ENCODE measurements at places on chromosomes 6 and 20. TPM values are rescaled to one million over a fixed set of nuclear protein-coding genes. Genes with fewer than 3 reads are reported as not detected.

Gene SRMS
- total RNA-seq: not detected

Gene ACSS1
- total RNA-seq: 15.5 TPM

DNA sequence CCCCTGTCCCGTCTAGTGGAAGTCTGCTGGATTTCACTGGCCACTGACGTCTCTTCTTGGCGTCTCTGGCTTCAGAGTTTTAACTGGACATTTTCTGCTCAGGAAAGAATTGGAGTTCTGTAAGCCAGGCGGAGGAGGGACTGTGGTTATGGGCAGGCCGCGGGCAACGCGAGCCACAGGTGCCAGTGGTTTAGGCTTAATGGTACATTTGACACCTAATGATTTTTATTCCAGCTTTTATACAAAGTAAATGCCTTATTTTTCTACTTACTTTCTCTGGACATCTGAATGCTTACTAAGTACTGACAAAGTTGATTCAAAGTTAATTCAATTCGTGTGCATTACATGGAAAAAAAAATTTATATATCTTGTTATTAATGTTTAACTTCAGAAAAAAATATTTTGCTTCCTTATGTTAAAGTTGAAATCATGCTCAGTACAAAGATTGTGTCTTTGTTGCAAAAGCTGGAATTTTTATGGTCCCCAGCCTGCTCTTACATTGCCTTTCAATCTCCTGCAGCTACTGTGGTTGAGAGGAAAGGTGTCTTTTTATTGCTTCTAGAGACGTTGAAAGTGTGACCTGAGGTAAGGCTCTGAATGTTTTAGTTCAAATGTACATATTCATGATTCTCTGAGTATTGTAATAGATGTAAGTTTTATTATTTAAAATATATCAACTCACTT is 231.0 kb downstream of the SMOC2 start:
- no peaks in the 10 kb centered on the region for H3K36me3 ChIP-seq
- no peak for DNase-seq
- no peak overlapping the region for H3K4me3 ChIP-seq
- H3K27ac ChIP-seq: no peak overlapping the region
- no peaks in the 10 kb centered on the region for H3K4me1 ChIP-seq

GRCh38 chr6:135667691-135668455 is 170.3 kb upstream of the AHI1 start:
- H3K36me3 ChIP-seq: peaks cover 71% of the 10 kb centered on the region
- peaks cover 31% of the 10 kb centered on the region for H3K4me1 ChIP-seq
- DNase-seq: no peak
- no peaks in the 10 kb centered on the region for H3K27me3 ChIP-seq

- no peaks in the 10 kb centered on the region for H3K36me3 ChIP-seq
- H3K27ac ChIP-seq: no peak overlapping the region
- H3K4me1 ChIP-seq: no peaks in the 10 kb centered on the region
- no peaks in the 10 kb centered on the region for H3K27me3 ChIP-seq
- H3K4me3 ChIP-seq: no peak overlapping the region
Observed at GRCh38 chr20:40109136-40109535, 579.9 kb downstream of the MAFB start.

- H3K27me3 ChIP-seq: no peaks in the 10 kb centered on the region
- DNase-seq: no peak
- no peaks in the 10 kb centered on the region for H3K36me3 ChIP-seq
Observed at GRCh38 chr6:164336455-164336854, 921.9 kb downstream of the QKI start.

- H3K27ac ChIP-seq: no peak overlapping the region
- no peaks in the 10 kb centered on the region for H3K27me3 ChIP-seq
- no peaks in the 10 kb centered on the region for H3K36me3 ChIP-seq
- H3K4me1 ChIP-seq: no peaks in the 10 kb centered on the region
- no peak for DNase-seq
- H3K4me3 ChIP-seq: no peak overlapping the region
Observed at GRCh38 chr6:72944660-72945059, 280.6 kb downstream of the KHDC1L start.

Gene DNMT3B
- 3.4 TPM for total RNA-seq

DNA sequence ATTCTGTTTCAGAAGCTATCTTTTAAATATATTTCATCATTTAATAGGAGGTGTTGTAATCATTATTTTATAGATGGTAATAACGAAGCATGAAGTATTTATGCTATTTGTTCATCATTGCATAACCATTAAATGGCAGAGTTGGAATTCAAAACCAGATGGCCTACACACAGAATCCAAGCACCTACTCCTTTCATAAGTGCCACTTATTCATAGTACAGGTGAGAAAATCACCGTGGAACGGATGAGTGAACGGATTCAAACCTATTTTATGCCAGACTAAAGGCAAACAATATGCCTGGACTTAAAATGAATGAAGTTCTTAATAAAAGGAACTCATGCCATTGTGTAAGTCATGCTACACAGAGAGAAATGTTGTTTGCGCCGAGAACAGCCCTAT is 397.9 kb upstream of the ADGRB3 start:
- H3K4me1 ChIP-seq: no peaks in the 10 kb centered on the region
- H3K27ac ChIP-seq: no peak overlapping the region
- no peaks in the 10 kb centered on the region for H3K36me3 ChIP-seq
- H3K4me3 ChIP-seq: no peak overlapping the region

Gene WFDC5
- total RNA-seq: not detected

Gene HMGN4
- total RNA-seq: 99.4 TPM

- H3K27ac ChIP-seq: no peak overlapping the region
- H3K4me1 ChIP-seq: no peaks in the 10 kb centered on the region
- no peak for DNase-seq
- no peak overlapping the region for H3K4me3 ChIP-seq
Observed at GRCh38 chr20:46814366-46815232, 80.0 kb upstream of the EYA2 start.

- H3K4me3 ChIP-seq: no peak overlapping the region
- no peaks in the 10 kb centered on the region for H3K36me3 ChIP-seq
- no peak for DNase-seq
- peaks cover 1% of the 10 kb centered on the region for H3K27me3 ChIP-seq
- no peak overlapping the region for H3K27ac ChIP-seq
Observed at GRCh38 chr6:87277123-87277522, 45.3 kb upstream of the SMIM8 start.

DNA sequence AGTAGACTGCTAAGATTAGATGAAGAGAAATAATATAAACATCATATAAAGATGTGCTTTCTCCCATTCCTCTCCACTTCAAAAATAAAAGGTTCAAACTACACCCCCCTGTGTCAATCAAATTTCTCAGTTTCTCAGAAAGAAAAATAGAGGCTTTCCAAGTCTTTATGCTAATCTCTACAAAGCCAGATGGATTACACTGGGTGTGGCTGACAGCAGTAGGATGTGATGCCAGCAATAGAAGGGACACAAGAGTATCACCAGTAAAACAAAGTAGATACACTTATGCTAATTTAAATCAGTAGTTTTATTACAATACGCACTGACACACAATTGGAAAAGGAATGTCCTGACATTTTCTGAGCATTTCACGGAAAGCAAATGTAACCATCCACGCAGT is 353.4 kb downstream of the RNGTT start:
- no peaks in the 10 kb centered on the region for H3K27me3 ChIP-seq
- H3K4me3 ChIP-seq: no peak overlapping the region
- H3K4me1 ChIP-seq: no peaks in the 10 kb centered on the region
- H3K36me3 ChIP-seq: peaks cover 22% of the 10 kb centered on the region

Gene WFDC2
- not detected for total RNA-seq

DNA sequence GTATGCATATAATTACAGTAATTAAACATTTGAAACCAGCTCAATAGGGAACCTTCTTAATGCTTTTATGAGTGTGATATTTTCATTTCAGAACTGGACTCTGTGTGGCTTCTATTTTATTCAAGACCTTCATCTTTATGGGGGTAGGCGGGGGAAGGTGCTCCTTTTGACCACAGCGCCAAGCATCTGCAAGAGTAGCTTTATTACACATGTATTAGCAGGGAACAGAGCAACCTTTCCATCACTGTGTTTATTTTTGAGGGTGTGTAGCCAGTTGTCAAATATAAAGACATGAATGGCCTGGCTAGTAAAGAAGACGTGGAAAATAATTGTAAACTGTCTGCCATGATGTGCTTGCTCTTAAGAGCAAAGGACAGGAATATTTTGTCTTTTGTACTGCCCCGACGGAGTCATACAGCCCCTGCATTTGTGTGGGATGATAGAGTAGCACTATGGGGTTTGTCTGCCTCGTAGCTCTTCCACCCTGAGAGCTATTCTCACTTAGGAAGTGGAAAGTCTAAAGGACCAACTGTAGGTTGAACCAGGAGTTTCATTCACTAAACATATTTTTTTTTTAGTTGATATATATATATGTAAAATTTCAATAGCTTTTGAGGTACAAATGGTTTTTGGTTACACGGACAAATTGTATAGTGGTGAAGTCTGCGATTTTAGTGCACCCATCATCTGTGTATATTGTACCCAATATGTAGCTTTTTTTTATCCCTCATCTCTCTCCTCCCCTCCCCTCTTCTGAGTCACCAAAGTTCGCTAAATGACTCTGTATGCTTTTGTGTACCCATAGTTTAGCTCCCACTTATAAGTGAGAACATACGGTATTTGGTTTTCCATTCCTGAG is 91.2 kb downstream of the CARMIL1 start:
- peak overlapping the region; percentile 88 for H3K27ac ChIP-seq
- H3K27me3 ChIP-seq: no peaks in the 10 kb centered on the region
- H3K36me3 ChIP-seq: peaks cover 4% of the 10 kb centered on the region
- DNase-seq: no peak
- peaks cover 55% of the 10 kb centered on the region for H3K4me1 ChIP-seq

- no peaks in the 10 kb centered on the region for H3K36me3 ChIP-seq
- peak overlapping the region; percentile 24 for H3K4me3 ChIP-seq
- H3K27ac ChIP-seq: no peak overlapping the region
- no peak for DNase-seq
Observed at GRCh38 chr6:18121580-18122127, 823 bp downstream of the NHLRC1 start.

DNA sequence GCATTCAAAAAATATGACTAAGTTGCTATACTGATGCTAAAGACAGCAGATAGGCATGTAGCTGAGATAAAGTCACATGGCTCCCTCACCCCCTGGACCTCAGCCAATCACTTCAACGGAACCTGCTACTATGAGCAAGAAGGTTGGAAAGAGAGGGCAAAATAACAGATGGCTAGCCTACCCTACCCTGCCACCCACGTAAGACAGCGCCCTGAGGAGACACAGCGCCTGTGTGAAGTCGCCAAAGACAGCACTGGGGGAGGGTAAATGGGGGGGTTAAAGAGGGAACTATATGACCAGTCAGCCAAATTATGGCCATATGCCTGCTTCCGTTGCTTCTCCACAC is 163.2 kb downstream of the RALGAPA2 start:
- no peak overlapping the region for H3K4me3 ChIP-seq
- no peaks in the 10 kb centered on the region for H3K27me3 ChIP-seq
- H3K4me1 ChIP-seq: peaks cover 34% of the 10 kb centered on the region
- no peak overlapping the region for H3K27ac ChIP-seq
- DNase-seq: no peak

DNA sequence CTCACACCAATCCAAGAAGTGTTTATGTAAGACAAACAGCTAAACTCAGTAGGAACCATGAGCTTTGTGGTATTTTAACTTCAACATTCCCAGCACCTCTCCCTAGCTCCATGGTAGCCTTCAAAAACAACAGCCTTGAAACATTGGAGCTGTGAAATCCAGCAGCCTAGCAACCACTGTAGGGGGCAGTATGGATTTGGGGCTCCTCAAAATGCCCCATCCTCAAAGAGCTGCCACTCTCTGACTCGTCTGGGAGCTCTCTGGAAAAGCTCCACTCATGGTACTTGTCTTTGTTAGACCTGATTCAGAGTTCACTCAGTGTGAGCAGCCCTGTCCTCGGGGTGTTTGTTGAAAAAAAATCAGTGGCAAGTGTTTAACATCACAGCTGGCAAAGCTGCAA is 82.9 kb downstream of the KIF6 start:
- H3K27ac ChIP-seq: no peak overlapping the region
- H3K4me3 ChIP-seq: no peak overlapping the region
- peaks cover 9% of the 10 kb centered on the region for H3K27me3 ChIP-seq

DNA sequence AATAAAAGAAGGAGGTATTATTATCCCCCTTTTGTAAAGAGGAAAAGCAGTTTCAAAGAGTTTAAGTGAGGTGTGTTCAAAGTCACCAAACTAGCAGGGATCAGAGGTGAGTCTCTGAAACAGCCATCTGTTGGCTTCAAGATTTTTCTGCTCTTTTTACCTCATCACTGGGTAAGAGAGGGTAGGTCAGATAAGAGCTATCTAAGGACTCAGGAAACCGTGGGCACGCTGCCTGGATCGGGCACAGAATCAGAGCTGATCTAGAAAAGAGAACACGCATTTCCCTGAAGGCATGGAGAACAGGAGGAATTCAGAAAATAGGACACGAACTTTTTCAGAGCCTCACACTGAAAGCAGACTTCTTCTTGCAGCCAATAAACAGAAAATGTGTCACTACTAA is 65.8 kb upstream of the LY86 start:
- no peak overlapping the region for H3K27ac ChIP-seq
- no peak for DNase-seq
- H3K4me3 ChIP-seq: no peak overlapping the region
- no peaks in the 10 kb centered on the region for H3K36me3 ChIP-seq
- H3K4me1 ChIP-seq: no peaks in the 10 kb centered on the region

- no peaks in the 10 kb centered on the region for H3K4me1 ChIP-seq
- H3K4me3 ChIP-seq: no peak overlapping the region
- DNase-seq: no peak
- no peak overlapping the region for H3K27ac ChIP-seq
Observed at GRCh38 chr6:145352382-145353080, 382.8 kb downstream of the EPM2A start.

Gene C6orf163
- 1.1 TPM for total RNA-seq
